ENCODE measurements at places on chromosomes 6 and 20. TPM values are rescaled to one million over a fixed set of nuclear protein-coding genes. Genes with fewer than 3 reads are reported as not detected.

DNA sequence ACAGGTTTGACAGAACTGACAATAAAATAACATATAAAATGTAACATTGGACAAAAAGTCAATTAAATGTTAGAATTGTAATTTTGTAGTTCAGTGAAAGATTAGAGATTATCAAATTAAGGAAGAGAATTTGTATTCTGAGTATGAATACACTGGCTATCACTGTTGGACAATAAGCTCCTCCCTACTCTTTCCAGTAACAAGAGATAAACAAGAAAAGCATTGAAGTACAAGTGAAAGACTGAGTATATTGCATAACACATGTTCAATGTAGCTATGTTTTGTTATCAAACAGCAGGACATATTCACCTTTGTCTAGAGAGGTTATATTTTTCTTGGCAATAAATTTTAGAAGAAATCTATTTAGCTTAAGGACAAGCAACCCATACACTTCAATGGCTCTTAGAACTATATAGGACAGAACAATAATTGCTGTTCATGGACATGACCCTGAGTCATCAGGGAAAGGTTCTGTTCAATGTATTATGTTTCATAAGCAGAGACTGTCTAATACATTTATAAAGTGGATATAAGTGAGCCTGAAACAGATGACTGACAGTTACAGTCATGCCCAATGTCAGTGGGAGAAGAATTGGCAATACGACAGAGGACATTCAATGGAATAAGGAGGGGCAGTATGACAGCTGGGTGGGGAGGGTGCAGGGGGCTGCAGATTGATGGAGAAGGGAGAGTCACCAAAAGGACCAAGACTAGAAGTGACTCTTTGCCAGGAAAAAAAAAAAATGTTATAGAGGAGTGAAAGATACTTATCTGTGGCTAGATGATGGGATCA, 520.4 kb downstream of the FRK start:
- no peak for DNase-seq

- no peak for DNase-seq
Measured at GRCh38 chr20:14865169-14865568, 527.8 kb upstream of the FLRT3 start.

DNA sequence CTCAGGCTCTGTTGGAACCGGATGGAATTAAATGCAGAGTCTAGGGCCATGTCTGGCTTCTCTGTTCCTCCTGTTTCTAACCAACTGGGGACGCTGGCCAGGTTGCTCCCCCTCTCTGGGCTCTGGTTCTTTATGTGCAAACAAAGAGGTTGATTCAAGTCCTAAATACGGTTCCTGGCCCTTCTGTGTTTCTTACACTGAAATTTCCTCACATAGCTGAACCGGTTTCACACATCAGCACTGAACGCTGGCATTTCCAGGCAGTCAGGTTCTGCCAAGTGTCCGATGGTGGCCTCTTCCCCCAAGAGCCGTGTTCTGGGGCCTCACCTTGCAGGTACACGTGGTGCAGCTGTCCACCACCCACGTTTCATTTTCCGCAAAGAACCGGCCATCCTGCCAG, 13.5 kb downstream of the THBS2 start:
- DNase-seq: no peak

- no peak for DNase-seq
Measured at GRCh38 chr6:149445095-149445466, 39.7 kb downstream of the ZC3H12D start.

DNA sequence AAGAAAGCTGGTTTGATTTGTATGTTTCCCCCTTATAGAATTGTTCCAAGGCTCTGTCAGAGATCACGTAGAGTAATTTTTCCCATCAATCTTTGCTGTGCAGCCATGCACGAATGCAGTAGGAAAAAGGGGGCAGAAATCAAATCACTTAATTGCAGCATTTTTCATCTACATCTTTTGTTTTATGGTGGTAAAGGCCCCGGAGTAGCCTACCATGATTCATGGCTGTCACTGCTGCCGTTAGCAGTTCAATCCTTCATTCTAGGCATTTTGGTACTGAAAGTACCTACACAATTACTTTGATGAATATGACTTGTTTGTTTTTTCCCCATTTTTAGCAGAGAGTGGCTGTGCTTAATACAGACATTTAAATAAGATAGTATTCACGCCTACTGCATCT, 631.9 kb upstream of the MMS22L start:
- DNase-seq: no peak

DNA sequence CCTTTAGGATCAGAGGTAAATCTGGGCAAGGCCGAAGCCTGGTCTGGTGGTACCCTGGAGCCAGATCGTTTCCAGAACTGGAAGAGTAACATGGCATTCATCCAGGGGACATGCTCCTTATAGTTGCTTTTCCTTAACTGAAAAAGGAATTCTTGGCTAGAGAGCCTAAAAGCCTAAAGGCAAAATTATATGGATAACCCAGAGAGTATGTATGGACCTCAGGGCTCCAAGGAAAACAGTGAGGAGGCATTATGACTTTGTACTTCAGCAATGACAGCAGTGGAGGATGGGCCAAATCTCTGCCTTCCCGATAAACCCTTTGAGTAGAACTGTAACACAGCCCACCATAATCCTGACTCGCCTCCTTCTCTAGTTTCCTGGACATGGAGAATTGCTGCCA, 29.3 kb downstream of the ARHGAP18 start:
- DNase-seq: no peak

GRCh38 chr6:5464099-5464885, 203.0 kb downstream of the FARS2 start:
- DNase-seq: no peak

- DNase-seq: no peak
Measured at GRCh38 chr6:7050872-7051779, 56.6 kb upstream of the RREB1 start.

DNA sequence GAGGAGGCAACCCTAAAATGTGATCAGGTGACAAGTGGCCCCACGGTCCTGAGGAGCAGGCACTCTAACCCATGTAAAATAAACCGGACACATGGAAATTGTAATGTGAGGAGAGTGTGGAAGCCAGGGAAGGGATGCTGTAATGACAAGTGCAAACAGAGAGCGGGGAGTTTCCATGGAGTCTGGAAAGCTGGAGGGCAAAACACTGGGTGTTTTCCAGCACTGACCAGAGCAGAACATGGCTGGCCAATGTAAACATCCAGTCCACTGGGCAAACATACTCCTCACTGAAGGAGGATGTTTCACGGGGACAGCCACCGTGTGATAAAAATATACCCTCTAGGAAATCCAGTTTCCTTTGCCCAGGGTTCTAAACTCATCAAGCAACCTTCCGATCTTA, 219.0 kb upstream of the JARID2 start:
- DNase-seq: no peak

GRCh38 chr20:34018166-34018565, 24.5 kb downstream of the RALY start:
- no peak for DNase-seq

DNA sequence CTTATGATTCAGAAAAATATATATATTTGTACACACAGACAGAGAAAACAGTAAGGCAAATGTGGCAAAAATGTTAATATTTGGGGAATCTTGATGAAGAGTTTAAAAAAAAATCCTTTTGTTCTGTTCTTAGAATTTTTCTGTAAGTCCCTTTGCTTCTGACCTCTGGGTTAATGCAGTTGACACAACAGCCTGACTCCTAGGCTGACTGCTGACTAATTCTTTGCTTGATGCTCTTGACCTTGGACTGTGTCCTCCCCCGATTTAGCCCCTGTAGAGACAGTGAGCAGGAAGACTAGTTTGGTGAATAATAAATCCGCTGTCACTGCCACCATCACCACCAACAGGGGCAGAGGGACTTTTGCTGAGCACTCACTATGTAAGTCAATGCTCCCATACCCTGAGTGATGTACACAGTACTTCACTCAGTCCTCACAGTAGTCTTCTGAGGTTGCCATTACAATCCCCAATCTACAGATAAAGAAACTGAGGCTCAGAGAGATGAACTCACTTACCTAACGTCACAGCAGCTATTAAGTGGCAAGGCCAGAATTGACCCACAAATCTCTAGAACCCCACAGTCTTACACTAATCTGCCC, 71.7 kb downstream of the SNX5 start:
- no peak for DNase-seq

DNA sequence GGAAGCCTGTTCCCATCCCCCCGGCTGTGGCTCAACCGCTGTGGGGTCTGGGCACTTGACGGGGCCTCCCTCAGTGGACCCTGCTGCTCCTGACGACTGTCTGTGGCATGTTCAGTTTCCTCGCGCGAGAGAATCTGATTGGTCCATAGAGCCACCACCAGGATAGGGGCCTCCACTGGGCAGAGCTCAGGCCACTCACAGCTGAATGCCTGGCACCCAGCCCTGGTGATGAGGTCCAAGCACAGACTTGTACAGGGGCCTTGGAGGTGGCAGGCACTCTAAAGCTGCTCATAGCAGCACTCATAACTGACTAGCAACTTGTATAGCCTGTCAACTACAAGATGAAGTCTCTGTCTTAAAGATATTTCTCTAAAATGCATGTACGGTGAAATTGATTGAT, 368.1 kb downstream of the NRN1 start:
- DNase-seq: no peak

GRCh38 chr6:9943026-9943425, 471.8 kb downstream of the TFAP2A start:
- no peak for DNase-seq

DNA sequence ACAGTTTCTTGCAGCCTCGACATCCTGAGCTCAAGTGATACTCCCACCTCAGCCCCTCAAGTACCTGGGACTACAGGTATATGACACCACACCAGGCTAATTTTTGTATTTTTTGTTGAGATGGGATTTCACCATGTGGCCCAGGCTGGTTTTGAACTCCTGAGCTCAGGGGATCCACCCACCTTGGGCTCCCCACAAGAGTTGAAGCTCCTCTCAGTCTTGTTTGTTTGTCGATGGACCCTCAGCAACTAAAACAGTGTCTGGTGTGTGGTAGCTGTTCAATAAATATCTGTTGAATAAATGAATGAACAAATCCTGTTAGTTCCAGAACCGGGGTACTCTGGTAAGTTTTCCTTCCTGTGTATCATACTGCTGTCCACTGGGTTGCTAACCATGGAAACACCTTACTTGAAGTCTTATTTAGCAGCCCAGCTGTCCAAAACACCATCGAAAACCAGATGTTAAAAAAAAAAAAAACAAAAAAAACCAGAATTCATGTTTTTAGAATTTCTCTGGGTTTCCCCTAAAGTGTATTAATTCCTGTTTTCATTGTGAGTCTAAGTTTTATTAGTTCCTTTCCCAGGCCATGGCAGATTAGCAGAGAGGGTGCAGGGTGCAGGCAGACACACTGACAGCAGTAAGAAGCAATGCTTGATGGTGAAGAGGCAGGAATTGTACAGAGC, 7.8 kb upstream of the EZR start:
- no peak for DNase-seq

DNA sequence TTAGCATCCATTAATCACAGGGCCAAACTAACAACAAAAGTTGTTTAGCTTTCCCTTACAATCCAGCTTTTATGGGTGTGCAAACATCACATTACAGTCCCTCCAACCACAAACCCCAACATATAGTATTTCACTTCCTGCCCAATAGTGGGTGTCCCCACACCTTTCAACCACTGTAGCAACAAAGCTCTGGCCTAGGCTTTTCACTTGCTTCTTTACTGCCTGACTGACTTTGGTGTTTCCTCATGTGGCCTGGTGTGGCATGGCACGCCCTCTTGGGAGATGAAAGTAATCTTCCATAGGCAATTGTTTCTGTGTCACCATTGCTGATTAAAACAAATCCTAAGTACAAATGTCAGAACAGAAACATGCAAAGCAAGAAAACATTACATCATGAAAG, 46.3 kb downstream of the MCM8 start:
- DNase-seq: no peak

DNA sequence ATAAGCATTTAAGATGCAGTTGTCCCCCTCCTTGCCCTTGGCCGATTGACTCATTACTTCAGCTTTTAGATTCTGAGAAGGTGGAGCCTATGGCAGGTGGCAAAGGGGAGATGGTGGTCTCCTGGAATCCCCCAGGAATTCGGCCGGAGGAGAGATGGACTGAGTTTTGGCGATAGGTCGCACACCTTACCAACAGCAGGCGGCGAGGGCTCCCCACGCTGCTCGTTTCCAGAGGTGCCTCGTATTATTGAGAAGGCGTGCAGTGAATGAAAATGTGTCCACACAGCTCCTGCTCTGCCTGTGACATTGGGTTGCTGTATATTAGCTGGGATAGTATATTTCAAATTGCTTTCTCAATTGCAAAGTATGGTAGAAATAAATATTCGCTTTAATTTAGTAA, 224.5 kb downstream of the ARID1B start:
- no peak for DNase-seq

DNA sequence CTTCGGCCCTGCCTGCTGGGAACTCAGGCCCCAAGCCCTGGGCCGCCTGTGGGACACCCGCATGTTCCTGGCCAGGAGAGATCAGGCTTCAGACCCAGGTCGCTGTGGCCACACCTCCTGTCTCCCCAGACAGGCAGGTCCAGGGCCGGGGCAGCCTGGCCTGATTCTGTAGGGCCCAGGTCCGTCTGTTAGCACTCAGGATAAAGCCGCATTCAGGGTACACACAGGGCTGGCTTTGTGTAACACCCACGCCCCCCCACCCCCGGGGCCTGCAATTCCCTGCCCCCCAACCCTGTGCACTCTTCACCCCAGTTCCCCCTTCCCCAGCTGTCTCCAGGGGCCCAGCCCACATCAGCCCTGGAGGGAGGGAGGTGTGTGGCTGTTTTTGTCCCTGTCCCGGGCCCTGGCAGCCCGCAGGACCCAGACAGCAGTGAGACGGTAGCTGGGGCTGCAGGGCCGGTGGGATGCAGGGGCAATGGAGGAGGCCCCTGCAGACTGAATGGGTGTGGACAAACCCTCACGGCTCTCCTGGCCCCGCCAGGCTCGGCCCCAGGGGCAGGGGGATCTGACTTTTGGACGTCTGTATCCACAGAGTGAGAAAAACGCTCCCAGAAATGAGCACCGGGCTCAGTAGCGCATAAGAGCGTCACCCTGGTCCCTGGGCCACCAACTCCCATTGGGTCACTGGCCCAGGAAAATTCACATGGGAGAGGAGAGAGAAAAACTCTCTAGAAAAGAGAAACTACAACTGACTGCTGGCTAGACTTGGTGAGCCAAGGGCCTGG, 42.4 kb upstream of the ZBP1 start:
- no peak for DNase-seq

- peak; percentile 87 for DNase-seq
Measured at GRCh38 chr6:1703091-1703855, 93.6 kb downstream of the FOXC1 start.

GRCh38 chr6:10391299-10391630, 23.6 kb downstream of the TFAP2A start:
- DNase-seq: no peak

GRCh38 chr6:123967905-123968304, 164.2 kb downstream of the NKAIN2 start:
- DNase-seq: no peak

SLC17A2 gene
- total RNA-seq: not detected

ELOVL4 gene
- total RNA-seq: not detected

MICB gene
- total RNA-seq: 23.2 TPM

LHFPL5 gene
- total RNA-seq: not detected

SUPT3H gene
- total RNA-seq: 11.9 TPM

PDE7B gene
- not detected for total RNA-seq

NEDD9 gene
- total RNA-seq: 0.18 TPM

CPNE5 gene
- 0.47 TPM for total RNA-seq

FKBP1C gene
- total RNA-seq: 0.29 TPM

EMILIN3 gene
- not detected for total RNA-seq

PROCR gene
- 4.1 TPM for total RNA-seq
